ENCODE measurements at places on chromosomes 2 and 18.
A peak's percentile ranks its signal among the peaks of the same experiment; 100 is the strongest.

DNA sequence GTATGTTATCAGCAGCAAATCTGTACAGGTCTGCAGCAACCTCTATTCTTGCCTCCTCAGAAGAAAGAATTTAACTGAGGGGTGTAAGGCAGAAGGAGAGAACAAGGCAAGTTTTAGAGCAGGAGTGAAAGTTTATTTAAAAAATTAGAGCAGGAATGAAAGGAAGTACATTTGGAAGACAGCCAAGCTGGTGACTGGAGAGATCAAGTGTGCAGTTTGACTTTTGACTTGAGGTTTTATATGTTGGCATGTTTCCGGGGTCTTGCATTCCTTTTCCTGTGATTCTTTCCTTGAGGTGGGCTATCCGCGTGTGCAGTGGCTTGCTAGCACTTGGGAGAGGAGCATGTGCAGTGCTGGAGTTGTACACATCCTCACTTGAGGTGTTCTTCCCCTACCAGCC is 16.5 kb upstream of the CERS6 start:
- no peak for DNase-seq

GRCh38 chr2:99035920-99036319 is 99.9 kb upstream of the CRACDL start:
- no peak for DNase-seq

GRCh38 chr2:14975381-14975780 is 342.9 kb downstream of the LRATD1 start:
- DNase-seq: peak; percentile 24

DNA sequence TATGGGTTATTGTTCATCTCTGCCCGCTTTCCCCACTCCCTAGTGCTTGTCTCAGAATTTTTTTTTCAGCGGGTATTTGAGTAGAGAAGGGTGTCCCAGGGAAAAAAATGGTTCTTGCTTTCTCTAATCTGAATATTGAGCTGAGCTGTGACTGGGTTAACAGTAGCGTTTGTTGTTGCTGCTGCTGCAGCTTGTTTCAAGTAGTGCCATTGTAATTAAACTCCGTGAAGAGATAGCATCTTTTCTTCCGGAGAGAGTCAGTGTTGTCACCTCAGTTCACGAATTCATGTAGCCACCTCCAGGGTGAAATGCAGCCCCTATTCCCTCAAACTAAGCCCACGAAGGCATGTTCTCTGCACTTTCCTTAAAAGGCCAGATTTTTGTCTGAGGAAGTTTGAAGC is 1.5 kb upstream of the AAK1 start:
- peak; percentile 74 for DNase-seq

DNA sequence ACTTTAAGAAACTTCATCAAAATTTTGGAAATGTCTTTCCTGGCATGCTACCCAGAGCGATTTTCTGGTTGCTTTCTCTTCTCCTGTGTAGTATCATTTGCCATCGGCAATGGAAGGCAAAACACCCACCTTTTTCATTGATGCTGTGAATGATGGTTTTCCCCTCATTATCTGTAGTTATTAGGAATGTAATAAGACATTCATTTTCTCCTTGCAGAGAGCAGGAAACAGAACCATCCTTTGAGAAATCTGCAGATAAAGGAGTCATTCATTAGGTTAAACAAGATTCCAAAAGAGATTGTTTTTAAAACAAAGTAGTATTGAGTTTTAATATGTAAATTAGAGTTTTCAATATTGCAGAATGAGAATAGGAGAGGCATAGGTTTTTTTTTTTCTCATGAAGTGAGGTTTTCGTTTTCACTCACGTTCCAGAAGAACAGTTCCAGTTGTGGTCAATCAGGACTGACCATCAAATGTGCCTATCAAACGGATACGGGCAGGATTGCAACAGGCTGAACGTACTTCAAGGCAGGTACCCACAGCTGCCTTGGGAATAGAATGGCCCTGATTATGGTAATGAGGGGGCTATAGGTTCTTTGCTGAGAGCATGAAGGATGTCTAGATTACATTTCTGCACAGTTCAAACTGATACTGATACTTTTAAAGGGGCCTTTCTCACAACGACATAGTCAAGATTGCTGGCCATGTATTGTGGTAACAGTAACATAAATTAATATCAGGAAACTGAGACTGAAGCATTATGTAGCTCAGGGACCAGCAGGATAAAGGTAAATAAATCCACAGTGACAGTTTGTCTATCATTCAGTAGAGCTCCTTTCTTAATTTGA is 49.8 kb upstream of the PLA2R1 start:
- peak; percentile 16 for DNase-seq

- DNase-seq: no peak
Observed at GRCh38 chr2:41729800-41730364, 317.9 kb upstream of the PKDCC start.

GRCh38 chr18:48680339-48681250 is 141.8 kb downstream of the CTIF start:
- DNase-seq: no peak

DNA sequence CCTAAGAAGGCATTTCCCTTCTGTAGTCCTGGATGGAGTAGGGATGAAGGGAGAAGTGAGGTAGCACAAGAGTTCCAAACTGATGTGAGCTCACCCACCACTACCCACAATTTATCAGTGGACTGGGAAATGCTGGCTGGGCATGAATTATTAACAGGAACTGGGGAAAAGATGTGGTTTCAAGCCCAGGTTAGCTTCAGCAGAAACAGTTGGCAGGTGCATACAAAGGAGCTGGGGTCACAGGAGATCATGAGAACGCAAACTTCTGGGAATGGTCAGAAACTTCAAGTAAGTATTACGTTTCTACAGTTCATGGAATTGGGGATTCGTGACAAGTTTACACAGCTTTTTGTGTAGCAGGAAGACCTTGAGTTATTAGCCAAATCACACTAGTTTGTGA is 5.4 kb downstream of the CCDC141 start:
- no peak for DNase-seq

GRCh38 chr2:29374823-29375222 is 259.6 kb downstream of the CLIP4 start:
- DNase-seq: no peak

DNA sequence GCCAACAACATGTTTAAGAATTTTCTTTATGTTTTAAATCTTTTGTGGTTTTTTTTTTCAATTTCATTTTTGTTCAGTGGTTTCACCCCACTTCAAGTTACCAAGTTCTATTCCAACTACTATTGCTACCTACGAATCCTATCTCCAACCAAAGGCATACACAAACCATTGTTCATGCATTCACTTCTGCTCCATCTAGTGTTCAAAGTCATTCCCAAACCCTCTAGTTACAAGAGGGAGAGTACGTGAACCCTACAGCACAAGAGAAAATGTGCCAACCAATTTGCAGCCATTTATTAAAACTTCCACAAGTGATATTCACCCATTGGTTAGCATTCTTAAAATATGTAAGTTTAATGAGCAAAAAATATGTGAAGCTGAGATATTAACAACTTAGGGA is 295.1 kb upstream of the KYNU start:
- no peak for DNase-seq

GRCh38 chr2:85257359-85257969 is 70.3 kb downstream of the TGOLN2 start:
- DNase-seq: no peak
